ENCODE measurements at places on chromosomes 12 and 14.

GRCh38 chr14:99794151-99794780 lies 1.1 kb downstream of the EML1 start:
- DNase-seq, result no peak

DNA sequence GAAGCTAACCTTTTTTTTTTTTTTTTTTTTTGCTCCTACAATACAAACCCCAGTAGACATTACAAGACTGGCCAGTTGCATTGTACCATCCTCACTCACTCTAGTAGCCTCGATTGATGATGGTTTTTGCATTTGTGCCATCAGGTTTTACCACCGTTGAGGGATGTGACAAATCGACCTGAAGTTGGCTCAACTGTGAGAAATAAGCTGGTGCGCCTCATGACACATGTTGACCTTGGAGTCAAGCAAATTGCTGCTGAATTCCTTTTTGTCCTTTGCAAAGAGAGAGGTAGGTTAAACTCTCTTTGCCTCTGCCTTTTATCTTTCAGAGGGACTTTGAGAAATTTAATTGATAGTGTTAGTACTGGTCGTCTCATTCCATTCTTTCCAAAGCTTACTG lies 76.8 kb downstream of the RIC8B start:
- no peak for DNase-seq

GRCh38 chr12:24505366-24506015 lies 443.4 kb downstream of the BCAT1 start:
- no peak for DNase-seq

GRCh38 chr14:105409364-105409763 lies 10.3 kb upstream of the MTA1 start:
- DNase-seq, result no peak

GRCh38 chr12:25653487-25654175 lies 100.5 kb upstream of the LMNTD1 start:
- DNase-seq, result no peak

- DNase-seq, result no peak
These were observed 85.6 kb downstream of the GLT1D1 start for GRCh38 chr12:128938886-128939285.

DNA sequence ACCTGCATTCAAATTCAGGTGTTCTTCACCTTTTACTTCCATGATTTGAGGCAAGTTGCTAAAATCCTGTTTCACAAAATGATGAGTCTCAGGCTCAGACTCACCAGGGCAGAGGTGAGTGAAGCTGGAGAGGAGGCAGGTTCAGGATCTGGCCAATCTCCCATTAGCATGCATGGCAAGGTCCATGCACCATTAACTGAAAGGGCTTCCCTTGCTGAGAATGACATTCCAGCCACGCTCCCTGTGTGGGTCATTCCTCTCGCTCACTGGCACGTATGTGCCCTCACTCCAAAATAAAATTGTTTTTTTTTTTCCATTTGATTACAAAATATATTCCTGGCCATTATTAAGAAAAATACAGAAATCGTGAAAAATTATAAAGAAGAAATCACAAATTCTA lies 257.6 kb downstream of the C12orf75 start:
- DNase-seq, result no peak
